ENCODE measurements at places on chromosomes 1 and 21.

GRCh38 chr21:32816261-32816660 lies 44.7 kb upstream of the PAXBP1 start:
- no peak for DNase-seq

DNA sequence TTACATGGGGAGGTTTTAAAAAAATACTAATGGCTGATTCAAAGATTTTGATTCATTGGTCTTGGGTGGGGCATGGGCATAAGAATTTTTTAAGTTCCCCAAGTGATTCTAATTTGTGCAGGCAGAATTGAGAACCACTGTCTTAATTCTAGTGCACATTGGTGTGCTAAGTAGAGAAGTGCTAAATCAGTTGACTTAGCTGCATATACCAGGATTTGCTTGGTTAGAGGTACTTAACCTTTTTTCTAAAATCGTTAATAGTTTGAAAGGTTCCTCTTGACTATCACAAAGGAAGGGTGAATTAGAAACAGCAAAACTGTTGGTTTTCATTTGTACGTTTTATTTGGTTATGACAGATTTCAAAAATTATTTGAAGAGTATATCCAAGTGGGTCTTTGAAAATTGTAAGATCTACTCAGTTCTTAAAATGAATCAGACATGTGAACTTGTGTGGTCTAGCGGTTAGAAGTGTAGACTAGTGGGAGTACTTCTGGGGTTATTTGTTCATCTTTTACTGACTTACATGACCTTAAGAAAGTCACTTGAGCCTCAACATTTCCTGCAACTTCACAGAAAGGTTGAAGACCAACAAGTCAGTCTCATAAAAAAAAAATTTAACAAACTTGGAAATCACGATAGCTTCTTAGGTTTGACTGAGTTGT lies 66.7 kb downstream of the RPAP2 start:
- peak; percentile 31 for DNase-seq

GRCh38 chr1:154460695-154461260 lies 41.2 kb upstream of the TDRD10 start:
- DNase-seq = no peak

- DNase-seq = no peak
These were observed 23.1 kb upstream of the OR10J4 start for GRCh38 chr1:159408862-159409400.

GRCh38 chr1:231628207-231628876 lies 1.8 kb downstream of the DISC1 start:
- DNase-seq = no peak

DNA sequence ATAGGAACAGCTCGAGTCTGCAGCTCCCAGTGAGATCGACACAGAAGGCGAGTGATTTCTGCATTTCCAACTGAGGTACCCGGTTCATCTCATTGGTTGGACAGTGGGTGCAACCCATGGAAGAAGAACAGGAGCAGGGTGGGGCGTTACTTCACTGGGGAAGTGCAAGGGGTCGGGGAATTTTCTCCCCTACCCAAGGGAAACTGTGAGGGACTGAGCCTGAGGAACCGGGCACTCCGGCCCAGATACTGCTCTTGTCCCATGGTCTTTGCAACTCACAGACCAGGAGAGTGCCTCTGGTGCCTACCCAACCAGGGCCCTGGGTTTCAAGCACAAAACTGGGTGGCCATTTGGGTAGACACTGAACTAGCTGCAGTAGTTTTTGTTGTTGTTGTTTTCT lies 307.1 kb downstream of the AMY1C start:
- no peak for DNase-seq

GRCh38 chr1:237038211-237038610 lies 3.8 kb upstream of the RYR2 start:
- DNase-seq = no peak

- no peak for DNase-seq
These were observed 703.2 kb downstream of the MRPL39 start for GRCh38 chr21:24903994-24904635.

GRCh38 chr21:14273736-14274538 lies 58.0 kb downstream of the RBM11 start:
- no peak for DNase-seq

GRCh38 chr1:232904566-232904965 lies 45.8 kb upstream of the NTPCR start:
- DNase-seq = no peak

DNA sequence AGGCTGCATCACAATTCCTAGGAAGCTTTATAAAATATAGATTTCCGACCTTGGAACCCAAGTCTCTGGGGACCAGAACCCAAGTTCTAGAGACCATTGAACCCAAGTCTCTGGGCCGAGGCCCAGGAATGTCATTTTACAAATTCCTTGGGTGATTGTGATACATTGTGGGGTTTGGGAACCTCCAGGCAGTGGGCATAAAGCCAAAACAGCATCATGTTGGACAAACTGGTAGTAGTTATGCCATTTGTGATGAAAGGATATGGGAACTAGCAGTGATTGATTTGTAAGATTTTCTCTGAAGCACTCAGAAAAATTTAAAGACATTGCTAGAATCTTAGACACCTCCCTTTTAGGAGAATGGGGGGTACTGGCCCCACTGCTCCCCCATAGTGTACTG lies 160.2 kb downstream of the HIVEP3 start:
- no peak for DNase-seq

DNA sequence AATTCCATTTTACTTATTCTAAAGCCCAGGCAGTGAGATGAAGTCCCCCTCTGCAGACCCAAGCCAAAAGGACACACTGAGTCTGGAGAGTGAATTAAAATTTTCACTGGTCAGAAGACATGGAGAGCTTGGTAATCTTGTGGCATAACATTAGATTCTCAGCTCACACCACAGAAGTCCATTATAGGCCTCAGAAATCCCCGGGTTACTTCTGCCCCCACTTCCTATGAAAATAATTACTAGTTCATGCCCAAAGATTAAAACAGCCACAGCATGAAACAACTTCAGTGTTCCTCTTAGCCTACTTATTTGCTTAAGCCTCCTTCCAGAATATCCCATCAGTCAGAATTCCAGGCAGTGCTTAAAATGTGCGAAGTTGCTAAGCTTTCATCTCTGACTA lies 123.3 kb downstream of the ZC3H11B start:
- no peak for DNase-seq

- DNase-seq = no peak
These were observed 4.7 kb downstream of the IRF6 start for GRCh38 chr1:209800984-209801834.

DNA sequence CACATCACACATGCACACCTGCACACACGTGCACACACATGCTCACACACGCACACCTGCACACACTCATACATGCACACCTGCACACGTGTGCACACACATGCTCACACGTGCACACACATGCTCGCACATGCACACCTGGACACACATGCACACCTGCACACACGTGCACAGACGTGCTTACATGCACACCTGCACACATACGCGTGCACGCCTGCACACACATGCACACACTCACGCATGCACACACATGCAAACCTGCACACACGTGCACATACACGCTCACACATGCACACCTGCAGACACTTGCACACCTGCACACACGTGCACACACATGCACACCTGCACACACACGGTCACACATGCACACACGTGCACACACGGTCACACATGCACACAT lies 32.6 kb downstream of the CFAP74 start:
- DNase-seq = no peak

DNA sequence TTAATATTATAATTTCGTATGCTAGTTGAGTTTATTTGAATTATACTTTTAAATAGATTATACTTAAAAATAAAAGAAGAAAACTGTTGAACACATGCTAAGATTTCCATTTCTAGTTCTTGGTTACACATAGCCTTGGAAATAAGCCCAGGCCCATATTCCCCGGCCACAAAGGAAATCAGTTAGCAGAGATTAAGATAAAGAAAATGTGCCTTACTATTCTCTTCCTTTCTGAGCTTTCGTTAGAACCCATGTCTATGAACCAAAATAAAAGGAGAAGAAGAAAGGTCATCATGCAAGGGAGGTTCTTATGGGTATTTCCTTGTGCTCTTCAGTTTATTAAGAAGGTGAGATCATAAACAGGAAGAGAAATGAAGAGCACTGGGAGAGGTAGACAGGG lies 32.3 kb upstream of the CRP start:
- DNase-seq = no peak

- DNase-seq = no peak
These were observed 42.5 kb downstream of the IFI44 start for GRCh38 chr1:78691995-78692747.

DNA sequence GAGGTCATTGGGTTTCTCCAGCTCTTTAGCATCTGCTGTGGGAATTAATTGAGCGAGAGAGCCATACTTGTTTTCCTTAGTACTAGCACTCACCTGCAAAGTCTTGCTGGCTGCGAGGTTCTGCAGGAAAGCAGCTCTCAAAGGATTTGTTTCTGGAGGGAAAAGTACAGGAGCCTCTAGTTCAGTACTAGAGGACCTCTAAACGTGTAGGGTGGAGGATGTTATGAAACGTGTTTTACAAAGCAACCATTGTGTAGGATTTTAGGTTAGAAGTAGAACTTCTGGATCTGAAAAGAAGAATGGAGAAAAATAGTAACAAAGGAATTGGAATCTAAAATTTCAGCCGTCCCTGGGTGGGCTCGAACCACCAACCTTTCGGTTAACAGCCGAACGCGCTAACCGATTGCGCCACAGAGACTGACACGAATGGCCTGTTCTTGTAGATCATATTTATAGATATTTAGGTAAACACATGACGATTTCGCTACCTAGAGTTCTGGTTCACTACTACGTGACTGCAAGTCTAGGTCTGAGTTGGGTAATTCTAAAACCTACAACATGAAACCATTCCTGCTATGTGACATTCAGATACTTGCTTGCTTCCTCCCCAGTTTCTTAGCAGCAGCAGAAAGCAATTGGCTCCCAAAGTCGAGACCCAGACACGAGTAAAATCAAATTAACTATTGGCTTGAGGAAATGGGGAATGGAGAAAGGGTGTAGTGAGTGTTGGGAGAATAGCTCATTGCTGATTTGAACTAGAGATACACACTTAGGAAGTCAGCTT lies 60.2 kb upstream of the CFAP126 start:
- no peak for DNase-seq

- no peak for DNase-seq
These were observed 117.6 kb downstream of the PTPRC start for GRCh38 chr1:198756470-198756869.

GRCh38 chr1:14689996-14690615 lies 91.6 kb downstream of the KAZN start:
- no peak for DNase-seq

GRCh38 chr1:211737115-211738035 lies 62.0 kb upstream of the NEK2 start:
- DNase-seq = no peak

GRCh38 chr1:179921981-179922872 lies 32.4 kb upstream of the CEP350 start:
- DNase-seq = no peak

- no peak for DNase-seq
These were observed 6.7 kb downstream of the TOR1AIP2 start for GRCh38 chr1:179870870-179871269.

DNA sequence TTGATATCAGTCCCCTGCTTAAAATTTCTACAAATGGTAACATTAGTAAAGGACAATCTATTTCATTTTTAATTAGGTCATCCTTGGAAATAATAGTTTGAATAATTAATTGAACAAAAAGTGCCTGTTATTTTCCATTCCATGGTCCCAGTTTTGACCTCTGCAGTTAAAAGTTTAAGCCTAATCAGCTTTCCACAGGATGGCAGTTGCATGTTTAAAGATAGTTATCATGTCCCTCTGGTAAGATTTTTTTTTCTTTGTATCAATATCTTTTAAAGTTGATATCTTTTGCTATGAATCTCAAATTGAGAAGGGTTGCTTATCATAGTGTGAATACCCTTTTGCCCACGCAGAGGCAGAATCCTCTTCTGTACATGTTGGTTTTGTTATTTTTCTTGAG lies 90.4 kb downstream of the HS2ST1 start:
- DNase-seq = no peak

DNA sequence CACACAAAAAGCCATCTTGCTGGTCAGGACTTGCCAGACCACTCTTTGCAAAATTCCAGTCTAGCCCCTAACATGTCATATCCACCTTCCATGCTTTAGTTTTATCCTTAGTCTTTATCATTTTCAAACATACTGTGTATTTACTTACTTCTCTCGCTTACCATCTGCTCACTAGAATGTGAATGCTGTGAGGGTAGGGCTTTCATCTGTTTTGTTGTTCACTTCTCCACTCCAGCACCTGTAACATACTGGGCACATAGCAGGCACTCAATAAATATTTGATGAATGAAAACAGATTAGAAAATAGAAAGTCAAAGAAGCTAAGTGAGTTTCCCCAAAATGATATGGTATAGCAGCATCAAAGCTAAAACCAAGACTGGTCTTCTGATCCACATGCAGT lies 79.9 kb downstream of the OLFML2B start:
- DNase-seq = no peak

GRCh38 chr1:230464671-230465070 lies 38.5 kb upstream of the PGBD5 start:
- no peak for DNase-seq

- no peak for DNase-seq
These were observed 107.9 kb downstream of the SUSD4 start for GRCh38 chr1:223256034-223256433.

DNA sequence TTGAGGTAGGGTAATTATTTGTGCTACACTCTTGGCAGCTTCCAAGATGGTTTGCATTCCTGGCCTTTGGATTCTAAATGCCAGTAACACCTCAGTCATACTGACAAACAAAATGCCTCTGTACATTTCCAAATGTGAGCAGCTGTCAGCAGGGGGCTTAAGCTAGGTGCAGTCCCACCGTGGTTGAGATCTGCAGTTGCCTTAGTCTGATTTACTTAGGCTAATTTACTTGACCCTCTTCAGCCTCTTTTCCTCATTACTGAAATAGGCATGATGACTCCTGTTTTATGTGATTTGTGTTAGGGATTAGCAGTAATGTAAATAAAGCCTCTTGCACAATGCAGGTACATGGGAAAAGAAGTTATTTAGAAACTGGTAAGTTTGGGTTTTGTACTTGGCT lies 13.5 kb upstream of the SPATA1 start:
- no peak for DNase-seq

- DNase-seq = no peak
These were observed 14.0 kb upstream of the HLCS start for GRCh38 chr21:36980280-36981048.

DNA sequence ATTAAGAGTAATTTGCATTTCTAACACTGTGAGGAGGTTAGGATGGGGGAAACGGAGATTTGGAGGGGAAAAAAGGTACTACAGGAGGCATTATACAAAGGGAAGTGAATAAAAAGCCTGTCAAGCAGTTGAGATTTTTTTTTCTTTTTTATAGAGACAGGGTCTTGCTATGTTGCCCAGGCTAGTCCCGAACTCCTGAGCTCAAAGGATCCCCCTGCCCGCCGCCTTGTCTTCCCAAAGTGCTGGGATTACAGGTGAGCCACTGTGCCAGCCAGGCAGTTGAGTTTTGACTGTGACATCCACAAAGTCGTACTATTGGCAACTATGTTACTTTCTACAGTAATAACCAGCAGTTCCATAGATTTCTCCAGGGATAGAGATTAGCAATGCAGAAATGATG lies 2.6 kb downstream of the CLCC1 start:
- DNase-seq = no peak

GRCh38 chr1:18175530-18176377 lies 68.2 kb downstream of the IGSF21 start:
- no peak for DNase-seq

- DNase-seq = no peak
These were observed 57.8 kb downstream of the SIK1 start for GRCh38 chr21:43369124-43369523.

All from CD4-positive, alpha-beta T cell treated with Interleukin-4 for 1 hour (primary cell).